ENCODE measurements at places on chromosomes 11 and 22.

DNA sequence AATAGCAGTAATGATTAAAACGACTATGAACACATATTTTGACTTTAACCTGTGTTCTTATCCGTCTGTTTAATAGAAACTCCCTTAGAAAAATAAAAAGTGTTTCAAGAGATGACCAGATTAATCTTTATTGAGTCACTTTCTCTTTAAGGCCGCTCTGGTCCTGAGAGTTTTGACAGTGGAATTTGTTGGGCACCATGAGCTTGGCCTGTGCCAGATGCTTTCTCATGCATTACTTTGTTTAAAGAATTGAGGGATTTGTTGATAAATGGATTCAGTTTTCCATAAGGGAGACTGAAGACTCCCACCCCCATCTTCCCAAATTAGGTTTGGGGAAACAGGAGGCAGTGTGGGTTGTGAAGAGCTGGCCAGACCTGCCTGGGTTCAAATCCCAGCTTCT is 53.2 kb upstream of the ALX4 start:
- DNase-seq = no peak

GRCh38 chr11:57604296-57605027 is 7.0 kb downstream of the SERPING1 start:
- no peak for DNase-seq

DNA sequence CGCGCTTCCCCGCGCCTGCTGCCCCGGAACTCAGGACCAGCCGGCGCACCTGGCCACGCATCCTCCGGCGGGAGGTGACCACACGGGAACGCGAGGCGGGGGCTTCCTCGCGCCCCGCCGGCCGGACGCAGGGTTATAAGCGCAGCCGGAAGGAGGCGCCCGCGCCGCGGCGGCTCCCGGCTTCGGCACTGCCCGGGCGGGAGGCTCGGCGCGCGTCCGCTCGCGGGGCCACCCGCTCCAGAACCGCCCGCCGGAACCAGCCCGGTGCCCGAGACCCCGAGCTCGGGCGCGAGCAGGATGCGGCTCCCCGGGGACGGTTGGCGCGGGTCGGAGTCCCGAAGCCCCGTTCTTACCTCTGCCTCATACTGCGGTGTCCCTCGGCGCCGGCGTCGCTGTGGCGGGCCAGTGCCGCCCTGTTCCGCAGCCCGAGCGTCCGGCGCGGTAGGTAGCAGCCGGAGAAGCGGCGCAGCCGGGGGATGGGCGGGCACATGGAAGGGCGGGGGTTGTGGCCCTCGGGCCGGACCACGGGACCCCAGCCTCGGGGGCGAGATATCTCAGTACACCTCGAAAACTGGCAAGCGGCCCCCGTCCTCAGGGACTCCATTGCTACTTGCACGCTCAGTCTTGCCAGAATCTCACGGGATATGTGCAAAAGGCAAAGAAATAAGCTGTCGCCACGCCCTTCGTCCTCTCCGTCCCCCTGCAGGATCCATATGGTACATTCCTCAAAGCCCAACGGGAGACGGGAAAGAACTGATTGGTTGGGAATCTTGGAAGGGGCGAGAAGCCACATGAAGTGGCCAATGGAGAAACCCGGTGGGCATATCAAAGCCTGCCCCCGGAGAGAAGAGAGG is 23.1 kb downstream of the MICAL3 start:
- DNase-seq = peak; percentile 94

- DNase-seq = no peak
Measured at GRCh38 chr11:12329797-12330196, 47.6 kb upstream of the PARVA start.

- DNase-seq = no peak
Measured at GRCh38 chr22:45013138-45013537, 3.3 kb upstream of the PHF21B start.

- DNase-seq = no peak
Measured at GRCh38 chr11:64094463-64095260, 58.9 kb downstream of the FLRT1 start.

DNA sequence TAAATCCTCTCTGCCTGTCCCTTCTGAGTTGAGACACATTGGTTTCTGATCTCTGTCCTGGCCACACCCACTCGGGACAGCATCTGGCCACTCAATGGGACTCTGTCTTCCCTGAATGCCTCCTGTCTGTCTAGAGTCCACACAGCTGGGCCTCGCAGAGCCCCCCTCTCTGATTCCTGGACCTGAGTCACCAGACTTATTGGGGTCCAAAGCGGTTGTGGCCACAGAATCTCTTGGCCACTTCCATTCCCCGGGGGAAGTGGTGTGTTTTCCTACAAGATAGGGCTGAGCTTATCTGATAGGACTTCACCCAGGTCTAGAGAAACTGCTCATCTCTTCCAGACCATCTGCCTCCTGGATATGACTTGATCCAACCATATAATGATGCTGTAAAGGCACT is 57.4 kb upstream of the WNT11 start:
- no peak for DNase-seq

DNA sequence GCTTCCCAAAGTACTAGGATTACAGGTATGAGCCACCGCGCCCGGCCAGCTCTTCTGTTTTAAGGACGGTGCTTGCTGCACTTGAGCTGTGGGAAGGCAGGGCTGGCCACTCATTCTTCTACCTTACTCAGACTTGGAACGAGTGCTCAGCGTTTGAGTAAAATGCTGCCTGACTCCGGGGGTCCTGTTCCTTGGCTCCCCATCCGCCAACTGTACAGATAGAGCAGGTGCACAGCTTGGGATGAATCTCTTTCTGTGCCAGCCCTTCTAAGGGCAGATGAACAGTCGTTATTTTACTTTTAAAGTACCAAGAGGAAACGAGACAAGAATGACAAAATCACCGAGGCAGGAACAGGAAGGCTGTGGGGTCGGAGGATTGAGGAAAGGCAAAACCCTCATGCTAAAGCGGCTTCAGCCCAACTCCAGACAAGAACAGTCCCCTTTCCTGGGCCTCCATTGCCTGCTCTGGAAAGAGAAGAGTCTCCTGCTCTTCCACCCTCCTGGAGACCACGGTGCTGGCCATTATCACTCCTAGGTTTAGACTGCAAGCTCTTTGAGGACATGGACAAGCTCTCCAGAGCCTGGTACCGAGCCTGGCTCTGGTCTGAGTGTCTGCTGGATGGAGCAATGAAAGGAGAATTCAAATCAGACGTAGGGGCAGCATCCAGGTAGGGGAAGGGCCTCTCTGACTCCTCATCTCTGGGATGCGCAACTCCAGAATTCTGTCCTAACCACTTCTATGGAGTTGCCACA is 1.1 kb upstream of the SUN2 start:
- no peak for DNase-seq

GRCh38 chr11:110251836-110252235 is 44.6 kb downstream of the RDX start:
- no peak for DNase-seq

DNA sequence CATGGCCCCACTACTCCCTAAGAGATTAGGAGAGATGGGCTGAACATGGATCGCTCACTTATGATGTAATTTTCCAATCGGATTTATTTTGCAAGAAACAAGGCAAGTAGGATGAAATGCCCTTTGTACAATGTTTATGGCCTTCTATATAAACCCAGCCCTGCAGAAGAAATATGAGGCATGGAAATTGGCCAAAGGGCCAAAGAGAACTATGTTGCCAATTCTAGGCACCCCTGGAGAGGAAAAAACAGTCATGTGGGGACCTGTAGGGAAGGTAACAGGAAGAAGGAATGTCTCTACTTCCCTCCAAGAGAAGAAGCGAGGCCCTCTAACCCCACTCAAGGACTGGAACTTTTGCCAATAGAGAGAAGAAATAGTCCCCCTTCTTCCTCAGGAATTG is 54.4 kb downstream of the RCN1 start:
- no peak for DNase-seq

DNA sequence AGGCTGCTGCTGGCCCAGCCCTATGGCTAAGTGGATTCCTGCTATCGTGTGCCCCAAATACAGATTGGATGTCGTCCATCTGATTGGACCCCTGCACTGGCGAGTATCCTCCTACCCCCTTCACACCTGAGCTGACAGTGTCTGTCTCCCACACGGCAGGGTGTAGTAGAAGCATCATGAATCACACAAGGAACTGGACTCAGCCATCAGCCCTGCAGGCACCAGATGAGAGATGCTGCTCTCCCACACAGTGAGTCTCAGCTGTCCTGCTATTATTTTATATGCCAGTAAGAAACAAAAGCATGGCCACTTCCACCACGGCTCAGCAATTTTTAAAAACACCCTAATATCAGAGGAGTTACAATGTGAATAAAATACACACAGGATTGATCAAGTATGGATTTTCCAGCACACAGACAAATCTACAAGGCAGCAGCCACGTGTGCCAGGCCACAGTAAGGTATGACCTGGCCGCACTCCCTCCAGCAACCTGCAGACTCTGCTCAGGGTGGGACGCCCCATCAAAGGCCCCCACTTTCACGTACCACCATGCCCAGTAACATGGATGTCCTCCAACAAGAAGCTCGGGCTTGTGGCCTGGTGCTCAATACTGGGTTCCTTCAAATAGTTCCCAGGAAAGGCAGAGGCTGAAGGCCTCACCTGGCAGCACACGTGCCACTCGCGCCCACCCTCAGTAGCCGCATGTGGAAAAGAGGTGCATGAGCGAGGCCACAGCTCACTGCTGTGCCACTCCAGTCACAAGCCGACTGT is 16.4 kb upstream of the SLC25A1 start:
- no peak for DNase-seq

DNA sequence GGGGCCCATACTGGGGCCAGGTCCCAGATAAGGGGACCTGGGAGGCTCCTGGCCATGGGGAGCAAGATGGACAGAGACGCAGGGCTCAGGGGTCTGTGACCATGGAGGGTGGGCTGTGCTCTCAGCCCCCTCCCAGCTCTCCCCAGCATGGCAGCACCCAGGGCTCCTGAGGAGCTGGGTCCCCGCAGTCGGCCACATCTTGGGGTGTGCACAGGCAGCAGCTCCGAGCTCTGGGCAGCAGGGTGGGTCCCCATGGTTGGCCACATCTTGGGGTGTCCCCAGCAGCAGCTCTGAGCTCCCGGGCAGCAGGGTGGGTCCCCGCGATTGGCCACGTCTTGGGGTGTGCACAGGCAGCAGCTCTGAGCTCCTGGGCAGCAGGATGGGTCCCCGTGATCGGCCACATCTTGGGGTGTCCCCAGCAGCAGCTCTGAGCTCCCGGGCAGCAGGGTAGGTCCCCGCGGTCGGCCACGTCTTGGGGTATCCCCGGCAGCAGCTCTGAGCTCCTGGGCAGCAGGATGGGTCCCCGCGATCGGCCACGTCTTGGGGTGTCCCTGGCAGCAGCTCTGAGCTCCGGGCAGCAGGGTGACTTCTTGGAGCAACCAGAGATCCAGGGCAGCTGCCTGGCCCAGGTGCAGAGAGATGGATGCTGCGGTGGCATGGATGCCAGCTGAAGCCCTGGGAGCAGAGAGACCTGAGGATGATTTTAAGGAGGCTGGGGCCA is 18.3 kb upstream of the MUC5B start:
- DNase-seq = peak; percentile 52

GRCh38 chr22:20785415-20785814 is 11.5 kb downstream of the SERPIND1 start:
- DNase-seq = no peak

DNA sequence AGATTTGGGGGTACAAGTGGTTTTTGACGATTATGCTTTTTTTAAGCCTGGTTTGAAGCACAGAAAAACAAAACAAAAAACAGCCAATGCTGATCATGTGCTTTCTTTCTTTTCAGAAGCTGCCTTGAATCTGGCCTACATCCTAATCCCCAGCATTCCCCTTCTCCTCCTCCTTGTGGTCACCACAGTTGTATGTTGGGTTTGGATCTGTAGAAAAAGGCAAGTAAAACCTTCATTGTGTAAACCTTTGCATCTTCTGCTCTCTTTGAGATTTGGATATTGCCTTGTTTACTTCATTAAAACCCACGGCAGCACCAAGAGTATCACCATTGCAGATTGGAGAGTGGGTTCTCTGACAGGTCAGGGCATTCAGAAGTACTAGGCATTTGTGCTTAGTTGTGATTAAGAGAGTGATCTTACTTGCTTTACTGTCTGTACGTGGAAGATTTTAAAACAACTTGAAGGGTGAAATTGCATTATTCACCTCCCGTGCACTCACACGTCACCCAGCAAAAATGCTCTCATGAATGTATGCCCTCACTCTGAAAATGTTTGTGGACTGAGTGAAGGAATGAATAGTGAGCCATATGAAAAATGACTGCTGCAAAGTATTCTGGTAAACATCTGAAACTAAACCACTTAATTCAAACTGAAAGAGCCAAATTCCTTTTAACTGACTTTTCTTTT is 17.0 kb downstream of the LAYN start:
- DNase-seq = no peak

- DNase-seq = no peak
Measured at GRCh38 chr11:79371152-79371551, 69.7 kb downstream of the TENM4 start.

- DNase-seq = no peak
Measured at GRCh38 chr22:50641696-50642607, 14.0 kb upstream of the ARSA start.

DNA sequence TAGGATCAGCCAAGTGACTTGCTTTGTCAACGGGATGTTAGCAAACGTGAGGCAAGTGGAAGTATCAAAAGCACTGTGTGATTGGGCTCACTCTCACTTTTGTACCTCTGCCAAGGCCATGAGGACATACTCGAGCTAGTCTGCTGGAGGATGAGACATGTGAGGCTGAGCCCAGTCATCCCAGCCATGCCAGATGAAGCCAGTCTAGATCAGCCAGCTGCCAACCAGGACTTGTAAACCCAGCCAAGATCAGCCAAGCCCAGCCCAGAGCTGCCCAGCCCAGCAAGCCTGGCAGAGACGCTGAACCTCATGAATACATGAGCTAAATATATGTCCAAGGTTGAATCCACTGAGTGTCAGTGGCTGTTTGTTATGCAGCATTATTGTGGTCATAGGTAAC is 369.7 kb downstream of the MN1 start:
- no peak for DNase-seq

DNA sequence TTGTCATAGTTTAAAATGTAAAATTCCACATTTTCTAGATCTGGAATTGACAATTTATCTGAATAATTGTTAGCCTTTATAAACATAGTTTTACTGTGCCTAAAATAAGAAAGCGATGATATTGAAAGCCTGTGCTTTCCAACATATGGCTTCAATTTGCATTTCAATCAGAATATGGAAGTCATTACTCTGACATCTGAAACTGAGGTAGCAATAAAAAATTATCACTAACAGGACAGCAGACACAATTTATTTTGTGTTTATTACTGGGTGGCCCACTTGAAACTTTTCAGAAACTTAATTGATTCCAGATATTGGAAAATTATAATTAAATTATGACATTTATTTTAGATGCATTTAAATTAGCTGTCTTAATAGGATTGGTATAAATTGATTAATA is 78.5 kb downstream of the TMEM135 start:
- DNase-seq = no peak

DNA sequence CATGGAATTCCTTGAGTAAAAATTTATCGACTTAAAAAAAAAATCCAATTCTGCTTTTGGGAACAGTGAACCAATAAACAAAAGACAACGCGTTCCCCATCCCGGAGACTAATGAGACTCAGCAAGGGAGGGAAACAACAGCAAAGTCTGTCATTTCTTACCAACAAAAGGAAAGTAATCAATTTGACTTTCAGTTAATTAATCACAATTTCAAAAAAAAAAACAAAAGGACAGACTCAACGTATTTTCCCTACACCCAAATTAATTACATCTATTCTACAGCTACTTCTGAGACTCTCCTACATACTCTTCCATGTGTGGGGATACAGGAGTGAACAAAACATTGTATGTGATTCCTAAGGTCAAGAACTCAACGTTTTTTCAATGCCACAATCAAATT is 1.9 kb downstream of the RDX start:
- no peak for DNase-seq

- no peak for DNase-seq
Measured at GRCh38 chr11:62428871-62429560, 10.2 kb downstream of the SCGB1A1 start.
